Activated CD4-positive, alpha-beta T cell treated with anti-CD3 and anti-CD28 coated beads, Interleukin-2, amount 10 ng/mL, durations not matched to agents 24 days and 14 days (primary cell): ENCODE measurements at places on chromosomes 5 and 9.

DNA sequence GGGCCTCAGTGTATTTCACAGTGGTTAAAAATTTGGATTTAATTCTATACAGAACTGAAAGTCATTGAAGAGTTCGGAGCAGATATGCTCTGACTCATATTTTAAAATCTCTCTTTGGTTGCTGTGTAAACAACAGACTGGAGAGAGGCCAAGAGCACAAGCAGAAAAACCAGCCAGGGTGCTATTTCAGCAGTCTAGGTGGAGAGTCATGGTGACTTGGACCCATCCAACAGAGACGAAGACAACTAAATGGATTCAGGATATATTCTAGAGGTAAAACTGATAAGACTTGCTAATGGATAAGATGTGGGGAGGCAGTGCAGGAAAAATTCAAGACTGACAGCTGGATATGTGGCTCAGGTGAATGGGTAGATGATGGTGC is 168.9 kb downstream of the MAPKAP1 start:
- no peak for DNase-seq

DNA sequence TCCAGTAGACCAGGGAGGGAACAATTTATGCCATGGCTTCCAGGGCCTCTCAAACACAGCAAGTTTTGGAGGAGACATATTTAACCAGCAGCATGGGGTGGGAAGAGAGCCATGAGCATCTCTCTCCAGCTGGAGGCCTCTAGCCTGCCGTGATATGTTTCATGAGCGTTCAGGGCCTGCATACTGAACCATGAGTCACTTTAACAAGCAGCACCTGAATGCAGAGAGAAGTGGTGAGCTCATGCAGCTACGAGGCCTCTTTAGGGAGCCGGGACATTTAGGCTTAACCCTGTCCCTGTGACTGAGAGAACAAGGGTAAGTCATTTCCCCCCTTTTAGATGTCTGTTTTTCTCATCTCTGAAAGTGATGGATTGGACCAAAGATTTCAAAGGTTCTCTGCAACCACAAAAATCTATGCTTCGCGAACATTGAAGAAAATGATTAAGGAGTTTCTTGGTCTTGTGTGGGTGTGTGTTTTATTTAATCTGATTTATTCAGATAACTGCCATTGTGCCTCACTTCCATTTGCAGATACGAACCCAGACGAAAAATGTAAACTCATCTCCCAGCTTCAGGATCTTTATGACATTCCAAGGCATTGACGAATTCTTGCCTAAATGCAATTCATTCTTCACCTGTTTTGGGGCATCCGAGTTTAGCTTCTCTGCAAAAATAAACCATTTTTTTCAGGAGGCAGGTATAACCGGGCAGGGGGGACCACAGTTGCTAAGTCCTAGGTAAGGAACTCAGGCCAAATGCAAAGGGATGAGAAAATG is 157.0 kb downstream of the GABBR2 start:
- no peak for DNase-seq

DNA sequence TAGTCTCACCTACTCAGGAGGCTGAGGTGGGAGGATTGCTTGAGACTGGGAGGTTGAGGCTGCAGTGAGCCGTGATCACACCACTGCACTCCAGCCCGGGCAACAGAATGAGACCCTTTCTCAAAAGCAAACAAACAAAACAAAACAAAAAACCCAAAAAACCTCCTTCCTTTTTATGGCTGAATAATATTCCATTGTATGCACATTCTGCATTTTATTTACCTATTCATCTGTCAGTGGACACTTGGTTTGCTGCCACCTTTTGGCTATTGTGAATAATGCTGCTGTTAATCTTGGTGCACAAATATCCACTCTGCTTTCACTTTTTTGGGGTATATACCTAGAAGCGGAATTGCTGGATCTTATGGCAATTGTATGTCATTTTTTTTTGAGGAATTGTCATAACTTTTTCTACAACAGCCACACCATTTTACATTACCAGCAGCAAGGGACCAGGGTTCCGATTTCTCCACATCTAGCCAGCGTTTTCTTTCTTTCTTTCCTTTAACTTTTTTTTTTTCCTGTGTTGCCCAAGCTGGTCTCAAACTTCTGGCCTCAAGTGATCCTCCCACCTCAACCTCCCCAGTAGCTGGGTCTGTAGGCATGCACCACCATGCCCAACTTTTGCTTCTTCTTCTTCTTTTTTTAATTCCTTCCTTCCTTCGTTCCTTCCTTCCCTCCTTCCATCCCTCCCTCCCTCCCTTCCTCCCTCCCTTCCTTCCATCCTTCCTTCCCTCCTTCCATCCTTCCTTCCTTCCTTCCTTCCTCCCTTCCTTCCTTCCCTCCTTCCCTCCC is 30.6 kb downstream of the NKX2-5 start:
- peak; percentile 76 for DNase-seq

DNA sequence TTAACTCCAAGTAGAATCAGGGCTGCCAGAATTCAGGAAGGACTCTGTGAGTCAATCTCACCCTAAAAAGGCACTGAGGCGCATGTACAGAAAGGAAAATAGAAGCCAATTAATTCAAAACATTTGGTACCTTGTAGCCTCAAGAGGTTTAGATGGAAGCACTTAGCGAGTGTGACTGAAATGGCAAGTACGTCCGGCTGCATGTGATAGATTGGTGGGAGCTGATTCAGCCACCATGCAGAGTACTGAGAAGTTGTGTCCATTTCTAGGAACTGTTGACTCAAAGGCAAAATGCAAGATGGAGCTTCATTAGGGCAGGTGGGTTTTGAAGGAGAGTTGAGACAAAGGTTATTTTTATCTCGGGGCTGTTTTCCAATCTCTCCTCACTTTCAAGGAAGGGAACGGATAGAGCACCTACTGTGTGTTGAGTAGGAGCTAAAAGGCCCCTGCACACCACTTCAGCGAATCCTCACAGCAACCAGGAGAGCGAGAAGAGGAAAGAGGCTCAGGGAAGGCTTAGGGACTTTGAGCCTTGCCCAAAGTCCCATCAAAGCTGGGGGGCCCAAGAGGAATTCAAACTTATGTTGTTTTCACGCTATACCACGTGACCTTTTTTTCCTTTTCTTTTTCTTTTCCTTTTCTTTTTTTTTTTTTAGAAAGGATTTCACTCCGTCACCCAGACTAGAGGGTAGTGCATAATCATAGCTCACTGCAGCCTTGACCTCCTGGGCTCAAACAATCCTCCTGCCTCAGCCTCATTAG is 34.6 kb upstream of the CPEB4 start:
- DNase-seq = no peak
